NCI-H1417 (cell line): ENCODE measurements at places on chromosomes 11 and 22.

DNA sequence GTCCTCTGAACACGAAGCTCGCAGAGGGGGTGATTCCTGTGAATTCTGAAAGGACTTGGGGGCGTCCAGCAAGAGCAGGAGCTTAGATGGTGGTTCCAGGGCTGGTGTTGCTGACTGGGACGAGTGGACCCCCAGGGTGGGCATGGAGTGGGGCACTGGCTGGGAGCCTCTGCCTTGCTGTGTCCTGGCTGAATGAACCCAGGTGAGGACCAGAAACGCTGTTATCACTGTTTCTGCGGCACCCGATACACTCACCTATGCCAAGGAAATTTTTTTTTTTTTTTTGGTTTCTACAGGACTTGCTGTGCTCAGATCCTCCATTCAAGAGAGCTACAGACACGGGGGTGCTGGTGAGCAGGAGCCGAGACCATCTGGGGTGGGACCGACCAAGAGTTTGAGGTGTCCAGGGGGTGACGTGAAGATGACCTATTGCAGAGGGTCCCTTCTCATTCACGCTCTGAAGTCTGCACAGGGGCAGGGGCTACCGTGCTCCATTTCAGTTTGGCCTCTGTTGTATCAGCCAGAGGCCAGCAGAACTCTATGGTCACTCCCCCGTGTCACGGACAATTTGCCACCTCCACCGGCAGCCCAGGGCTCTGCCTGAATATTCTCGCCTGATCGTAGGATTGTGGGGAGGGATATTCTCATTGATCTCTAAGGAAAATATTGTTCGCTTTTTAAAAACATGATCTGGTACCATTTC is 3.6 kb downstream of the SMIM38 start:
- DNase-seq, result no peak

GRCh38 chr11:62806611-62807121 is 1.4 kb upstream of the NXF1 start:
- DNase-seq, result no peak

GRCh38 chr11:74925281-74925680 is 23.6 kb downstream of the XRRA1 start:
- DNase-seq, result no peak

DNA sequence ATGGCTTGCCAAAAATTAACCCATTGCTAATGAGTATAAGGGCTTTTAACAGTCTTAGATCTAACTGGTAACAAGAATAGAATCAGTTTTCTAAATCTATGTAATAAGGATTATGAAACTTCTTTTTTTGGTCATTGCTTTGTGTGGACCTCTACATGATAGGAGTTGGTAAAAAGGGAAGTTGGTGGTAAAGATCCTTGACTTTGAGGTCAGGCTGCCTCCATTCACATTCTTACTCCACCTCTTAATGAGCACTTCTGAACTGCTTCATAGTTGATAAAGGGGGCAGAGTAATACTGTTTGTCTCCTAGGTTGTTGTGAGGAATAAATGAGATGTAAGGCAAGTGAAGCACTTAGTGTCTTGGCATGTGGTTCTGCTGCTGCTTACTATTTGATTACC is 10.6 kb downstream of the EIF3M start:
- DNase-seq, result no peak

DNA sequence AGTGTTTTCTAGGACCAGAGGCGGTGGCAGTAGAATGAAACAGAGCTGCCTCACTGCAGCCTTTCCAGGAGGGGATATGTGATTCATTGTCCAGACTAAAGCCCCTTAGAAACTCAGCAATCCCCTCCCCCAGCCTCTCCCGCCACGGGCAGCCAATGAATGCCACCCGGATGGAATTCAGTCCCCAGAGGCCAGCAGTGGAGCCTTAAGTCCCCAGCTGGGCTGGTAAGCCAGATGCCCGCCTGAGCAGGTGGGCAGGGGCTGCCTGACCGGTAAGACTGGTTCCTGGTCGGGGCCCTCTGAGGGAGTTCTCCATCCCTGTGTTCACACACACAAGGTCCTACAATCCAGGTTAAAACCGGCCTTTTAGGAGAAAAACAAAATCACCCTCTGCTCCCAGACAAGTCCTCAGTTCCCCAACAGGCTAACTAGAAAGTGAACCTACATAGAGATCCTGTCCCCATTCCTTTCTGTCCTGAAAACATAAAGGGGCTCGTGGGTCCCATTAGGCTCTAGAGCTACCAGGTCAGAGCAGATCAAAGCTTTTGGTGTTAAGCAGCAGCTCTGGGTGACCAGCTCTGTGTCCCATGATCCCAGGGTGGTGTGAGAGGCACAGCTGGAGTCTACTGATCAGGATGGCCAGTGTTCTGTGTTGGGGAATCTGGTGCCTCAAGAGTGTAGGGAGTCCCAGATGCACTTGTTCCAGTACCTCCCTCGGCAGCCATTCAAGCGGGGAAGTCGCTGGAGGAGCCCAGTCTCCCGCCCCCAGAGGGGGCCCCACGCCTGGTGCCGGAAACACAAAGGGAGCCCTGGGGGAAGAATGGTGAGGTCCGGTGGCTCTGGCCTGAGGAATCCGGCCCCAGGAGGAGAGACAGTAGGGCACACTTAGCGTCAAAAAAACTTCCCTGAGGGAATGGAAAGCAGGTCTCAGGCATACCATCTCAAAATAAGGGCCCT is 2.6 kb downstream of the PATZ1 start:
- peak; percentile 79 for DNase-seq

DNA sequence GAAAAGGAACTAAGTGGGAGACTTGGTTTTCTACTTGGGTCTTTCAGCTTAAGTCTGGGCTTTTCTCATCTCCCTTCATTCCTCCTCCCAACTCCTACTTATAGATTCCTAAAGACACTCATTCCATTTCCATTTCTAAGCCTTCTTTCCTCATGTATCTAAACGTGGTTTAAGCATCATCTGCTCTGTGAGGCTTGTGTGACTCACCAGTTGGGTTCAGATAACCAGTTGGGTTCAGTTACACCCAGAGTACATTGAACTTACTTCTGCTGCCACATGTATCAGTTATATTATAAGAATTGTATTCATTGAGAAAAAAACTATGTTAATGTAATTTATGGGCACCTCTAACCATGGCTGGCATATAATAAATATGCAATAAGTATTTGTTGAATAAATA is 831.2 kb upstream of the CCDC90B start:
- no peak for DNase-seq

GRCh38 chr22:17802822-17803221 is 28.6 kb upstream of the BID start:
- no peak for DNase-seq

DNA sequence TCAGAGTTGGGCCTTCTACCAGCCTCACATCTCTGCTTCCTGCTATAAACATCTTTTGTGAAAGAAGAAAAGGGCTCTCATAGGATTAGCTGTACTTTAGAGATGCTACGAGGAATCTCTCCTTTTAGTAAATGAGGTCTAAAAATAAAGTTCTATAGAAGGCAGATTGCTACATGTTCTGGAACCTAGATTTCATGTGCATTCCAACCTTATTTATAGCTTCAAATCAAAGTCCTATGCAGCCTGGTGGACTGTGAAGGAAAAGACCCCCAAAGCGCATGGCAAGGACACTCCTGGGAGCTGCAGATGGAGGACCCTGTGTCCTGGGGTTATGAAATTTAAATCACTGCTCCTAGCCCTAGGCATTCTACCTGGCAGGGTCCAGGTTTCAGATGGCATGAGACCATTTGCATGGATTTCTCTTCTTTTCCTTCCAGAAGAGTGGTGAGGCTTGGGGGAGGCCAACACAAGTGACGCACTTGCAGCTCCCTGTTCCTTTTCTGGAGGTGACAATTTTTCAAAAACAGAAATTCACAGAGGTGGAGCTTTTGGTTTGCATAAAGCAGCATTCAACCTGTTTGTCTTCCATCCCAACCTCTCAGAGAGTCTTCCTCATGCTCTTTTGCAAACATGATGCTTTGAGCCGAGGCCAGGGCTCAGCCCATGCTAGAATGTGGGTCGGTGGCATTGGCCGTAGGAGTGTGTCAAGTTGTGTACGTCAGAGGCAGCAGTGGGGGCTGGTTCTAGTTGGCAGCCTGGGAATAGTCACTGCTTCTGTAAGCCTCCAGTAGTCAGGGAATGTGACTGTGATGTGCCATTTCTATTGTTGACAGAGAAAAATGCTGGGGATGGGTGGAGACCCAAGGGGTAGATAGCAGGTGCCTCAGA is 6.3 kb downstream of the CRY2 start:
- no peak for DNase-seq

DNA sequence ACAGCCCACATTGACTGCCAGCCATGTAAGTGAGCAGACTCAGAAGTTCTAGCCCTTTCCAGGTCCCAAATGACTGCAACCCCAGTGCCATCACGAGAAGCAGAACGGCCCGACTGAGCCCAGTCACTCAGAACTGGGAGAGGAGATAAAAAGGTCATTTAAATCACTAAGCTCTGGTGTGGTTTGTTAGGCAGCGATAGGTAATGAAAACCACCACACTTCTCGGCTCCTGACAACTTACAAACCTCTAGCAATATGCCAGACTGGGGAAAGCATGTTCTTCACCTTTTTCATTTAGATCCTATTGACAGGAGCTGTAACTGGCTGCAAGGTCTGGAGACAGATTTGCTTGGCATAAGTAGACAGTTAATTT is 6.7 kb downstream of the SLC15A3 start:
- no peak for DNase-seq

DNA sequence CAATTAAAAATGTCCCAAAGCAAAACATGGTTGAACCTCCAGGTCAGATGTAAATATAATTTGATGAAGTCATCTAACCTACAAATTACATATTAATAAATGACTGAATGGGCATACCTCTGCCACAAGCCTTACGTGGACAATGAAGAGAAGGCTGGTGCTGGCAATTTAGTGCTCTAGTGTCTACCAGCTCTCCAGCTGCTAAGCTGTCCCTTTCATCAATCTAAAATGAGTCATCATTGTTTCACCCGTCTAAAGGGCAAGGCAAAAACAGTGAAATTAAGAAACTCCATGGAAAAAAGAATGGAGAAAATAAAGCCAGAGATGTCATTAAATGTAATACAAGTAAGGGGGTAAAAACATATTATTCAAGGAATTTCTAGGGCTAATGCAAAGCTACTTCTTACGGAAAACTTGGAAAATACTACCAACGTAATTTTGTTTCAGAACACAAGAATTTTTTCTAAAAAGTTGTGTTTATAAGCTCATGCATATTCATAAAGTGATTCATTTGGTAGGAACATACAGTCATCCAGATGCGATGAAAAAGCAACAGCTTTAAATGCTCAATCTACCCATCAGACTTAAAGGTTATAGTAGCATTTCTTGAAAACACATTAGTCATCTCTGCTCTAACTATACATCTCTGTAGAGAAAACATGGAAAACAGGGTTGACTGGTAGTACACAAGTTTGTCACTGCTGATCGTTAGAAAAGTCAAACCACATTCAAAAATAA is 71.5 kb downstream of the SIK3 start:
- no peak for DNase-seq

DNA sequence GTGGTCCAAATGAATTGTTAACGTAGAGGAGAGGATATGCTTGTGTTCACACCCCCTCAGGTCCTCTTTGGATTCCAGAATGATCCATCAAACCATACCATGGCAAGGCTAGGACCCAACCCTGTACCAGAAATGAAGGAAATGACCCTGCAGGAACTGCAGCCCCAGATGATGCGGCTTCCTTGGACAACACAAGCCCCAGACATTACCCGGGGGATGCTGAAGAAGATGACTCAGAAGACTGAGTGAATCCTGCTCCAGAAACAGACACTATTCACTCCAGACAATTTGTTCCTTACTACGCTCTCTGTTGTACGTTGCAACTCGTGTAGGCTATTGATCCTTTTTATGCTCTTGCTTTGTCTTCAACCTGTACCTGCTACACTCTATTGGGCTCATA is 15.2 kb upstream of the MTMR2 start:
- DNase-seq, result no peak

GRCh38 chr22:19844377-19845053 is 10.2 kb downstream of the GNB1L start:
- no peak for DNase-seq

GRCh38 chr11:72085621-72086351 is 5.1 kb downstream of the LRRC51 start:
- DNase-seq, result no peak

DNA sequence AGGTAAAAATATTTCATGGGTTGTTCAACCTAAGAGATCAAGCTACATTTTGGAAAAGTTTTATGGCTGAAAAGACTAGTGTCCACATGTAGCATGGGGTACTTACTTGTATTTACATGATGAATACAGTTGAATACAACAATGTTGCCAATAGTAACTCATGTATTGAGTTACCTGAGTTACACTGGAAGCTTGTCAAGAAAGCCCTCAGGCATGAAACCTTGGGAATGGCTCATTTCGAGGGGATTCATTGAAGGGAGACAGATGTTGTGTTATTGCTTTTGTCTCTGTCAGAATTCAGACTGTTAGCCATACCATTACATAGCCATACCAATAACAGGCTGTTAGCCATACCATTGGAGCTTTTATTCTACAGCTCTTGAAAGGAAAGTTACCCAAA is 9.2 kb downstream of the OR51F2 start:
- peak; percentile 19 for DNase-seq

DNA sequence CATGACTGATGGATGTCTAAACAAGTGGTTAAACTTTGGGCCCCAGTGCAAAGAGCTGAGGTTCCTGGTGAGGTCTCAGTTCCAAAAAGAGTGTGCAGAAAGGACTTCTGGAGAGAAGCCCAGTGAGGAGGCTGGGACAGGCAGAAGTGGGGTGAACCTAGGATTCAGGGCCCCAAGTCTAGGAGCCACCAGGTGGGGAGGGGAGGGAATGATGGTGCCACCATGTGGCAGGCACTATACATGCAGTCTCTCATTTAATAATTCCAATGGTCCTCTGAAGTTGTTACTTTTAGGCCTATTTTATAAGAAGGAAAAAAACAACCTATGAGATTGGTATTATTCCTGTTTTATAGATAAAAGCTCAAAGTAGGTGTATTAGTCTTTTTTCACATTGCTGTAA is 102.0 kb downstream of the INSC start:
- no peak for DNase-seq

GRCh38 chr11:59918480-59918879 is 19.8 kb upstream of the OOSP1 start:
- no peak for DNase-seq

DNA sequence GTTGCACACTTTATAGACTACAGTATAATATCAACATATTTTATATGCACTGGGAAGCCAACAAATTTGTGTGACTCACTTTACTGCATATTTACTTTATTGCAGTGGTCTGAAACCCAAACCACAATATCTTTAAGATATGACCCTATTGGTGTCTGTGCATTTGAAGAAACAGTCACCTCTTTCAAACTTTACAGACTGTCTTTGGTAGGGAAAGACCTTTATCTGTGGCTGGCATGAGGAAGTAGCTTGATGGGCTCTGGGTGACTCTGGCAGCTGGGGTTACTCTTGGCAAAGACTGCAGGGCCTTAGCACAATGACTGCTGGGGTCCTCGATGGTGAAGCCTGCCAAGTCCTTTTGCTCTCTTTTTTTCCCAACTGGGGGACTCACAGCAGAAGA is 21.3 kb upstream of the ABTB2 start:
- DNase-seq, result no peak

- DNase-seq, result no peak
These were observed 7.6 kb upstream of the PGA3 start for GRCh38 chr11:61195719-61196118.

GRCh38 chr11:112162761-112163546 is 940 bp downstream of the IL18 start:
- peak; percentile 0 for DNase-seq

GRCh38 chr22:29744902-29745301 is 21.9 kb downstream of the ZMAT5 start:
- no peak for DNase-seq
